Thymus (tissue), 14 donors: ENCODE measurements at places on chromosomes 7 and 10. TPM values are rescaled to one million over a fixed set of nuclear protein-coding genes. Genes with fewer than 3 reads are reported as not detected.

PTER gene
- polyA plus RNA-seq = 5.1 TPM

SFTPA1 gene
- 6.4 TPM for polyA plus RNA-seq

NKX1-2 gene
- polyA plus RNA-seq = 0.05 TPM

TWIST1 gene
- 1.5 TPM for polyA plus RNA-seq

DENND2A gene
- 0.80 TPM for polyA plus RNA-seq

DGKI gene
- 0.14 TPM for polyA plus RNA-seq

BMPER gene
- 4.5 TPM for polyA plus RNA-seq
